ENCODE measurements at places on chromosomes 3 and 15. TPM values are rescaled to one million over a fixed set of nuclear protein-coding genes. Genes with fewer than 3 reads are reported as not detected.
A peak's percentile ranks its signal among the peaks of the same experiment; 100 is the strongest.

Gene CGNL1
- 1.8 TPM for total RNA-seq

DNA sequence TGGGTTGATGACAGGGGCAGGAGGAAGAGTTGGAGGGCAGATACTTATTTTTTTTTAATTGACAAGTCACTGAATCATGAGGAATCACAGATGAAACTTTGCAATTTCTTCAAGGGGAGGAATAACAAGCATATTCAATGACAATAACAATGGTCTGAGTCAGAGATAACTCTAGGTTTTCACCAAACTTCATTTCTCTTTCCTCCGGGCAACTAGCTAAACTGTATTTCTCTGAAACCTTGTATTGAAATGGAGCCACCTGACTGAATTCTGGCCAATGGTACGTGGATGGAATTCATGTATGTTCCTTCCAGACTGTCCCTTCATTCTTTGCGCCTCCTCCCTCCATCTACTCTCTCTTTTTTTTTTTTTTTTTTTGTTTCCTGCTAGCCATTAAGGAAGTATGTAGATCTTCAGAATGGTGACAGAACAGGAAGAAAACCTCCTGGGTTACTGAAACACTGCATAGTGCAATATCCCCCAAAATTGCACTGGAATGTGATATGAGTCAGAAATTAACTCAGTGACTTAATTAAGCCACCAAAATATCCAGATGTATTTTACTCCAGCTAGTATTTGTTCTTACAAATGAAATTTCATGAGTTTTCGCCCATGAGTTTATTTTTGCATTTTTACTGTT, 495.4 kb downstream of the OTOL1 start:
- no peak for DNase-seq

GRCh38 chr3:132682201-132682600, 22.1 kb downstream of the UBA5 start:
- no peak for DNase-seq

Gene PRRT3
- total RNA-seq: 1.6 TPM

DNA sequence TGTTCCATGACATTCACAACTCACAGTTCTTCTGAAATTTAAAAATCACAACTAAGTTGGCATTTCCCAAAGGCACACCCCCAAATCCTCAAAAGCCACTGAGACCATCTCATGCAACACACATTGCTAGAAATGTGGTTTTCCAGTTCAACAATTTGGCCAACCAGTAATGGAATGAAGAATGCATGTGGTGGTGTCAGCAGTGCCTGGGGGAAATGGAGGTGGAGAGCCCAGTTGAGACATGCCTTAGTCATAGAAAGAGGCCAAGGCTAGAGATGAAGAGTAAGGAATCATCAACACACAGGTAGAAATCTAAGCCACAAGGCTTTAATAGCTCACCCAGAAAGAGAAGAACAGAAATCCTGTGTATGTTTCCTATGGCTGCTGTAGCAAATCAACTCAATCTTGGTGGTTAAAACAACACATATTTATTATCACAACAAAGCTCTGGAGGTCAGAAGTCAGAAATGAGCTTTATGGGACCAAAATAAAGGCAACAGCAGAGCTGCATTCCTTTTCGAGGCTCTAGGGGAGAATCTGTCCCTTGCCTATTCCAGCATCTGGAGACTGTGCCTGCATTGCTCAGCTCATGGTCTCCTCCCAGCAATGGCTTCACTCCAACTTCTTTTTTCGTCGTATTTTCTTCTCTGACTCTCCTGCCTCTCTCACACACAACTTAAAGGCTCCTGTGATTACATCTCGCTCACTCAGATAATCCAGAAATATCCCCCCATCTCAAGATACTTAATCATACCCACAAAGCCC, 54.0 kb downstream of the SNTN start:
- no peak for DNase-seq

- DNase-seq: no peak
These were observed 120.9 kb downstream of the SLC9A9 start for GRCh38 chr3:143727391-143727790.

Gene HSPBAP1
- 8.9 TPM for total RNA-seq

DNA sequence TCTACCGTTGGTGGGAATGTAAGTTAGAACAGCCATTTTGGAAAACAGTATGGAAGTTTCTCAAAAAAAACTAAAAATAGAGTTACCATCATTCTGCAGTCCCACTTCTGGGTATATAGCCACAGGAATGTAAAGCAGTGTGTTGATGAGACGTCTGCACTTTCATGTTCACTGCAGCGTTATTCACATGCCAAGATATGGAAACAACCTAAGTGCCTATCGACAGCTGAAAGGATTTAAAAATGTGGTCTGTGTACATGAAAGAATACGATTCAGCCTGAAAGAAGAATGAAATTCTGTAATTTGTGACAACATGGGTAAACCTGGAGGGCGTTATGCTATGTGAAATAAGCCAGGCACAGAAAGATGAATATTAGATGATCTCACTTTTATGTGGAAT, 157.7 kb downstream of the THSD4 start:
- no peak for DNase-seq

DNA sequence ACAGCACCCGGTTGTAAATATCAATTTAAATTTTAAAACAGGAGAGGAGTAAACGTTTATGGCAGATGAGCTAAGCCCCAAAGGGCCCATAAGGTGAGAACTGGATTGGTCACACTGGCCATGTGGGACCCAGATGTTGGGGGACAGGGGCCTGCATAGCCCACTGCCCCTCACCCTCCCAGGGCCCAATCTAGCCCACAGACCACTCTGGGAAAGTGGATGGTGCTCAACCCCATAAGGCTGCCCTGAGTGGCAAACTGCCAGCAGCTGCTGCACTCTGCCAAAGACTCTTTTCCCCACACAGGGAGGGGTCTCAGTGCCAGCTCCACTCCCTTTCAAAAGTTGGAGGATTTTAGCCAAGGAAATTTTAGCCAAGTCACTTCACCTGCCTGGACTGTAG, 42.5 kb downstream of the CCDC12 start:
- DNase-seq: no peak

DNA sequence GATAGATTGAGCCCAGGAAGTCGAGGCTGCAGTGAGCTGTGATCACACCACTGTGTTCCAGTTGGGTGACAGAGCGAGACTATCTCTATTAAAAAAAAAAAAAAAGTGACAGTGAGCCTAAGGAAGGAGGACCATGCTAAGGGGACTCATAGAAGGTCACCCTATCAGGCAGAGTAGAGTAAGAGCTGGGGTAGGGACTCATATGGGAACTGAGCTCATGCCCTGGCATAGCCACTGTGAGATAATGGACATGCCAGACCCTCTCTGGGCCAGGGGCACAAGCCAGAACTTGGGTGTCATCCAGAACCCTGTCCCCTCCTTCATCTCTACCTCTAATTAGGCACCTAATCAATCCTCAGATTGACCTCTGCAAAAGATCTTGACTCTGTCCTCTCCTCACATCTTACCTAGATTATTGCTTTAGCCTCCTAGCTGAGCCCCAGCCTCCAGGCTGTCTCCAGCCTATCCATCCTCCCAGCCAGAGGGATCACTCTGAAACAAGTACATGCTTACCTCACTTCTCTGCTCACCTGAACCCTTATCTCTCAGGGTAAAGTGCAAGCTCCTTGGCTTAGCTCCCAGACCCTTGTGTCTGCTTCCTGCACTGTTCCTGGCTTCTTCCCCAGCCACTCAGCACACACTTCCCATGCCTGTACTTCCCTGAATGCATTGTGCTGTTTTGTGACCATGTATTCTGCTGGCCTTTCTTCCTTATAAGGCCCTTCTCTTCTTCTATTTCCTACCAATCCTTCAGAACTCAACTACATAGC, 76.4 kb downstream of the DAPK2 start:
- DNase-seq: no peak

- DNase-seq: no peak
These were observed 19.6 kb downstream of the HCLS1 start for GRCh38 chr3:121641127-121641526.

DNA sequence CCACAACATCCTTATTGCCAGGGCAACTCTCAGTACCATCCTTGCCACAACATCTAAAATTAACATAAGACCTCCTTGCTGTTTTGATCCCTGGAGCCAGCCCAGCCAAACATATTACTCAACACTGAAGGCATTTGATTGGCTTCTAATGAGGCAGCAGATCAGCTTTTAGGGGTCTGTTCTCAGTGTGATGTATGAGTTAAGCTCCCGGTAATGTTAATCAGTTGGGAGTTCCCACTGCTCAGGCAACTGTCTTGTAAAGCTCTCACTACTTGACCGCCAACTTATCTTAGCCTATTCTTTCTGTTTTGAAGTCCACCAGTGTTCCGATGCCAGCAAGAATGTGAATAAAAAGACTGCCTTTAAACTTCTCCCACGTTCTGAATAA, 158.9 kb downstream of the FOXB1 start:
- DNase-seq: no peak

- no peak for DNase-seq
These were observed 38.7 kb downstream of the RTP4 start for GRCh38 chr3:187406927-187407326.

DNA sequence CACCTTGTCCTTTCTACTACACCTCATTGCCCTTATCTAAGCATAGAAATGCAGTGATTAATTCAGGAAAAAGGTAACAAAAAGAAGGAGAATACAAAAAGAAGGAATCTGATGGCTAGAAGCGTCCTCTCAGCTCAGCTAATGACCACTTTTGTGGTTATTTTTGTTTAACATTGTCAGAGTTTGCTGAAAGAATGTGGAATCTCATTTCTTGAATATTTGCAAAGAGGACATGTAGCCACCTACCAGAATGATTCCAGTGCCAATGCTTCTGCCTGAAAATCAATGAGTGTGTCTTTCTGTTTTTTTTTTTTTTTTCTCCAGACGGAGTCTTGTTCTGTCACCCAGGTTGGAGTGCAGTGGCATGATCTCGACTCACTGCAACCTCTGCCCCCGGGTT, 24.5 kb downstream of the NANOGP8 start:
- DNase-seq: no peak

- no peak for DNase-seq
These were observed 1.3 kb downstream of the PPM1M start for GRCh38 chr3:52246728-52247408.

DNA sequence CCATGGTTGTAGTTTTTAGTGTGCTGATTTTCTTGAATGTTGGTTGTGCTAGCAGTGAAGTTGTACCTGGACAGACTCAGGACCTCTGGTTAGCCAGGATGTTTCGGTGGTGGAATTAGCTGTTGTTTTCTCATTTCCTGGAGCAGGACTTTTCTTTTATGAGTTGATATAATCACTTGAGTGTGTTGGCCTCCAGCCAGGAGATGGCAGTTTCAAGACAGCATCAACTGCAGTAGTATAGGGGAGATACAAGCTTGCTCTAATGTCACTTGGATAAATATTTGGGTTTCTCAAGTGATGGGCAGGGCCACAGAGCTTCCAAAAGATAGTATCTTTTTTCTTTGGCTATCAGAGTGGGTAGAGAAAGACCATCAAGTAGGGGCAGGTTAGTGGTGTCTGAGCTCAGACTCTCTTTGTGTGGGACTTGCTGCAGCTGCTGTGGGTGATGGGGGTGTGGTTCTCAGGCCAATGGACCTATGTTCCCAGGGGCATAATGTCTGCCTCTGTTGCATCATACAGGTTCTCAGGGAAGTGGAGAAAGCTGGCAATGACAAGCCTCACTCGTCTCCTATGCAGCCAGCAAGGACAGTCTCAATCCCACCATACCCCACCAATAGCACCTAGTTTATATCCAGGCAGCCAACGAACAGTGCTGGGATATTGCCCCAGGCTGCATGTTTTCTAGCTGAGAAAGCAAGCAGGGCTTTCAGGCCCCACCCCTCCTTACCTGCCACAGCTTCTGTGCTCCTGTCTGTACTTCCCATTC, 14.6 kb upstream of the OR5K2 start:
- DNase-seq: peak; percentile 35

DNA sequence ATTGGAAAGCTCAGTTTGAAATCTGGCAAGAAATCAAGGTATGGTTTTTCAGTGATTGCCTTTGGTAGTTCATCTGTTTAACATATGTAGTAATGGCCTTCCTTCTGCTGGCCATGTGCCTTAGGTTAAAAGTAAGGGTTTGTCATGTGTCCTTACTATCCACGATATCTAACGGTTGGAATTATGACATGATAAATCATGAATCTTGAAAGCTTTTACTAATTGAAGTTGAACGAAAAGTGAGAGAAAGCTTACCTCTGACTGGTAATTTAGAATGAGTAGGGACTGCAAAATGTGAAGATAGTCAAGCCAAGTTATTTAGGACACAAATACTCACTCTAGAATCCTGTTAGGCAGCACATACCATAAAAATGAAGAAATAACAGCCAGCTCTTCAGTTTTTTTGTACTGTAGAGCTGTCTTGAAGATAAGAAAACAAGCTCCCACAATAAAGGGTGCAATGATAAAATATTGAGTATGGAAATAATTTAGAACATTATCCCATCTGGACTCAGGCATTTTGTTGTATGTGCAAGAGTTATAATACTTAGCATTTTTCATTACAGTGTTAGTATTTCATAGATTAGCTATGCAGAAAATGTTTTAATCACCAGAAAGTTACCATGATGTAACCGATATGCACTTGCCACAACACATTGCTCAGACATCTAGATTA, 303.4 kb downstream of the ZNF385D start:
- DNase-seq: no peak

Gene NXPE3
- 3.1 TPM for total RNA-seq

Gene SIDT1
- 0.87 TPM for total RNA-seq

Gene ZBBX
- total RNA-seq: 0.49 TPM

GRCh38 chr15:43268111-43269105, 1.7 kb upstream of the TGM5 start:
- DNase-seq: no peak

- DNase-seq: peak; percentile 13
These were observed 25.1 kb upstream of the HERC1 start for GRCh38 chr15:63858881-63859280.

GRCh38 chr3:99720985-99721632, 82.7 kb downstream of the COL8A1 start:
- DNase-seq: peak; percentile 18

- no peak for DNase-seq
These were observed 83.5 kb upstream of the PRR20G start for GRCh38 chr3:127371334-127371733.

- peak; percentile 0 for DNase-seq
These were observed 83.4 kb upstream of the NANOGP8 start for GRCh38 chr15:35168464-35168863.

DNA sequence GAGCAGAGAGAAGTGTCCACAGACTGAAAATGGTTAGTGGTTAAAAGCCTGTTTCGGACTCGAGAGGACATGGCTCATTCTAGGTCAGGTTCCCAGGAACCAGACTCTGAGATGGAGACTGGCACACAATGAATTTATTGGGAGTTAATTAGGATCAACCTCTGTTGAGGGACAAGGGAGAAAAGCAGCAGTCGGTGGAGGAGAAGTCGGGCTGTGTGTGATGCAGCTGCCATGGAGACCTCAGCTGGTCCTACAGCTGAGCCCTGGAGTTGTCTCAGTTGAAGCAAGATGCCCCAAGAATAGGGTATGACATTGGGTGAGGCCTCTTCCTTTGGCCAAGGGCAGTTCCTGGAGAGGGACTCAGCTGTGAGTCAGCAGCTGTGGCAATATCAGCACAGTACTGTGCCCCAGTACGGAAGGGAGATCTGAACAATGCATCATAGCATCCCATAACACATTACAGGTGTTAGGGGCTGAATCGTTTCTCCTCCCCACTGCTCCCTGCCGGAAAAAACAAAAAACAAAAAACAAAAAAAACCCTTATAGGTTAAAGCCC, 105.4 kb downstream of the ABHD5 start:
- no peak for DNase-seq
